Adrenal gland (tissue), 19 donors: ENCODE measurements at places on chromosomes 3 and 15.

DNA sequence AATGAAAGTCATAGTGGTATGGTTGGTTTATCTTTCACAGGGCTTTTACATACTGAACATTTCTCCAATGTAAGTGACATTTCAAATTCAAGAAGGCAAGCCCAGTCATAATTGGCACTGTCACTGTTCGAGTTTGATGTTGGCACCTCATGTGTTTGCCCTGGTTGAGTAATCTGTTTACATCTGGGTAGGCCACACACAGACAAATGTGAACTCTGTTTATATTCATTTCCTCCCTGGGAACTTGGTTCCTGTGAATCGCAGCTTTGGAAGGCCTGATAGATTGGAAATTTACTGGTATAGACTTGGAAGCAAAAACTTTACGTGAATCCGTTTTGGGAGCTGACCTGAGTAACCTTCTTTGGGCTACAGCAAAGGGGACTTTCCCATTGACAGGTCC lies 395.2 kb upstream of the AZI2 start:
- no peak for DNase-seq

DNA sequence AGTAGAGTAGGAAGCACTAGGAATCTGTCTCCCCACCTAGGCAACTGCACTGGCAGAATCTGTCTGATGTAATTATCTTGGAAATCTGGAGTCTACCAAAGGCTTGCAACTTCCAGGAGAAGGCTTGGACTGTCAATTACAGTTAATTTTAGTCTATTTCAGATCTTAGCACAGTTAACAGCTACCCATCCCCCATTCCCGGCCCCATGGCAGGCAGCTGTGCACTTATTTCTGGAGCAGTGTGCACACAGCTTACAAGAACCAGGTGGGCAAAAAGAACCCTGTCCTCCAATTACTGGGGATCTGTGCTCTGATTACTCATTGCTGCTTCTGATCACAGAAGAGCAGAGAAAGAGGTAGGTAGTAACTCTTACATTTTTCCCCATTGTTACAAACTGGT lies 12.3 kb upstream of the CDAN1 start:
- DNase-seq: no peak

GRCh38 chr3:166607933-166608521 lies 770.8 kb upstream of the BCHE start:
- no peak for DNase-seq

DNA sequence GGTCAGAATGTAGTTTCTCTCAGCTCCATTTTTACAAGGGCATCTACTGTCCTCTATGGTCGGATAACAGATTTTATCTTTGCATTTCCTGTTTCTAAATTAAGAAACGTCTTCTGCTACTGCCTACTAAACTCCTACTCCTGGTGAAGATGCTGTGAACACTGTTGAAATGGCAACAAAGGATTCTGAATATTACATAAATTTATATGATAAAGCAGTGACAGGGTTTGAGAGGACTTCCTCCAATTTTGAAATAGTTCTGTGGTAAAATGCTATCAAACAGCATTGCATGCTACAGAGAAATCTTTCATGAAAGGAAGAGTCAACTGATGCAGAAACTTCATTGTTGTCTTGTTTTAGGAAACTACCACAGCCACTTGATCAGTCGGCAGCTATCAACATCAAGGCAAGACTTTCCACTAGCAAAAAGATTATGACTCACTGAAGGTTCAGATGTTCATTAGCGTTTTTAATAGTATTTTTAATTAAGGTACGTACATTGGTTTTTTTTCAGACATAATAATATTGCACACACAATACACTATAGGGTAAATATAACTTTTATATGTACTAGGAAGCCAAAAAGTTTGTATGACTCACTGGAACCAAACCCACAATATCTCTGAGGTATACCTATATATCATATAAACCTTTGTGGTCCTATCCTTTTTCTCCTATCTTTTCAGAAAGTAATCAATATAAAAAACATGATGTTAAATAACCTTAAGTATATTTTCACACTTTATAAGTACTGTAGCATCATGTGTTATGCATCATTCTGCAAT lies 156.1 kb downstream of the STAG1 start:
- no peak for DNase-seq

DNA sequence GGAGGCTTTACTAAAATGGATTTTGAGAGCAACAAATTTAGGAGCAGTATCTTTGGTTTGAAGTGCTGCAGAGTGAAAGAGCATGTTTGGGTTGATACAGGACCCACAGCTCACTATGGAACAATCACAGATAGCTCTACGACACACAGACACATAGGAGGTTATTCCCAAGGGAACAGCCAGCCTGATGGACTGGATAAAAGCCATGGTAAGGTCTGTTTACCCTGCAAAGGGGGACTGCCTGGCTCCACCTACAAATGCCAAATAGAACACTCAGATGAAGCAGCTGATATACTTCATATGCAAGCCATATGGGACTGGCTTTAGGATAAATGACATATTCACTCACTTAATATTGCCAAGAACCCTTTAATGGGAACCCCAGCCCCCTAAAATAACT lies 75.4 kb downstream of the CDC25A start:
- no peak for DNase-seq

- DNase-seq: no peak
Observed at GRCh38 chr3:32945136-32945535, 6.3 kb upstream of the CCR4 start.

GRCh38 chr15:89686522-89686921 lies 4.0 kb downstream of the PEX11A start:
- no peak for DNase-seq

- DNase-seq: no peak
Observed at GRCh38 chr3:194824701-194825111, 139.0 kb downstream of the FAM43A start.

DNA sequence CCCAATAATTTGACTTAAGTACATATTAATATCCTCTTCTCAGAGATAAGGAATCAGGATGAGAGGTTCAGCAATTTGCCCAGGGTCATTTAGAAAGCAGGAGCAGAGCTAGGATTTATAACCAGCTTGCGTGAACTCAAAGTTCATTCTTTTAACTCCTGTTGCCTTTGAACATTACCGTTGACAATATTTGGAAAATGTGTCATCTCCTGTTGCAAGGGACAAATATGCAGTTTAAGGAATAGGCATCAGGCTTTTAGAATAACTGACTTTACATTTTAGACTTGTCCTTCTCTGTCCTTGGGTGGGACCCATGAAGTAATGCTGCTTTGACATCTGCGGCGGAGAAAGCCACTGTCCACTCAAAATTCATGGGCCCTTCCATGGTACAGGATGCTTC lies 252.2 kb upstream of the RGMA start:
- DNase-seq: no peak

- no peak for DNase-seq
Observed at GRCh38 chr15:73941871-73942635, 15.8 kb downstream of the LOXL1 start.

DNA sequence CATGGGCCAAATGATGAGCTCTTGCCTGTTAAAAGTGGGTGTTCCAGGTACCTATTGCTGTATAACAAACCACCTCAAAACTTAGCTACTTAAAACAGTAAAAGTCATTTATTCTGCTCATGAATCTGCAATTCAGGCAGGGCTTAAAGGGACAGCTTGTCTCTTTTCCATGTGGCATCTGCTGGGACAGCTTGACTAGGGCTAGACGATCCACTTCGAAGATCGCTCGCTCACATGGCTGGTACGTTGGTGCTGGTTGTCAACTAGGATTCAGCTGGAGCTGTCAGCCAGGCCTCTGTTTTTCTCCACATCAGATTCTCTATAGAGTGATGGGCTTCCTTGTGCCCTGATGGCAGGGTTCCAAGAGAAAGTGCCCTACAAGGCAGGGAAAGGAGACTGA lies 581.3 kb downstream of the NTRK3 start:
- no peak for DNase-seq

GRCh38 chr3:185253645-185254410 lies at the start of gene EHHADH:
TSS of gene EHHADH (minus strand) at chr3:185254049. CDS start at chr3:185254022, 27 bp downstream.
- peak; percentile 79 for DNase-seq

DNA sequence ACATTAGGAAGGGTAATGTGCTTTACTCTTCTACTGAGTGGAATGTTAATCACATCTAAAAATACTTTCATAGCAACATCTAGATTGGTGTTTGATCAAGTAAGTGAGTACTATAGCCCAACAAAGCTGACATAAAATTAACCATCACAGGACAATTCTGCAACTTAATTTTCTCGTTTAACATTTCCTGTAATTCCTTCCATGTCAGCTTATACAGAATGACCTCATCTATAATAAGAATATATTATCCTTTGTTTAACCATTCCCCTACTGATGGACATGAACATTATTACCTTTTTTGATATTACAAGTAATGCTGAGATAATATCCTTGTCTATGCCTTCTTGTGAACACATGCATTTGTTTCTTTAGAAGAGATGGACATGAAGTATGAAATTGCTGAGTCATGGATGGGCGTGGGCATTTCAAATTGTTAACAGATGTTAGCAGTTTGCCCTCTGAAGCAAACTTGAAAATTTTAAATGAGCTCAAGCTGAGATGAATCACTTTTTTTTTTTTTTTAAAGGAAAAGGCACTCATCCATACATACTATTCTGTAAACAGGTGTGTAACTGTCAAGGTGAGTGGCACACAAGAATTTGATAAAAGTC lies 85.1 kb downstream of the OXNAD1 start:
- no peak for DNase-seq

DNA sequence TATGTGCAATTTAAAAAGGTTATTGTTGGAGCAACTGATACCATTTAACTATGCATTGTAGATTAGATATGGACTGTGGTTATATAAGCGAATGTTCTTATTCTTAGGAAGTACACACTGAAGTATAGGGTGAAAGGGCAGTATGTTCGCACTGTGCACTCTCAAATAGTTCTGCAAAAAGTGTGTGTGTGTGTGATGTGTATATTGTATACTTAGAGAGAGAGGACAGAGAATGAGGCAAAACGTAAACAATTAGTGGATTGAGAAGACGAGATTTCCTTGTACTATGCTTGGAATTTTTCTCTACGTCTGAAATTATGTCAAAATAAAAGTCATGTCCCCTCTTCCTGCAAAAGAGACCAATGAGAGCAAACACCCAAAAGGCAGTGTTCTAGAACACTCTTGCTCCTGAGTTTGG lies 30.4 kb downstream of the LSM3 start:
- DNase-seq: no peak

GRCh38 chr15:27903405-27903804 lies 195.7 kb downstream of the OCA2 start:
- DNase-seq: no peak

- DNase-seq: no peak
Observed at GRCh38 chr15:54424171-54424570, 445.9 kb downstream of the UNC13C start.
